ENCODE measurements at places on chromosomes 6 and 20.

- DNase-seq = no peak
Observed at GRCh38 chr6:113120582-113121285, 736.4 kb upstream of the MARCKS start.

DNA sequence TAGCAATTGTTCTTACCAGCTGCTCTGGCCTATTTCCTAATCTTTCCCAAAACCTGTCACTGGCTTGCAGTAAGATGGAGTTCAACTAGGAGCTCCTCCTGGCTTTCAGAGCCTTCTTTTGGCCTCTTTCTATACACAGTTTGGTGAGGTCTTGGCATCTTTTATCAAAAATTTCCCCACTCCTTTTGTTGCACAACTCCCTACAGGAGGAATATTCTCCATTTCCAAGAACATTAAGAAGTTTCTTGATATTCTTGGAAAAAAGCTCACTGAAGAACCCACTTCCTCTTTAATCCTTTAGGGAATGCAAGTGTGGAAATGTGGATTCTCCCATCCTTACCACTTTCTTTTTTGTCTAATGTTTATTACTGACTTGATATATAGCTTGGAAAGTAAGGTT lies 171.3 kb upstream of the KCNK16 start:
- DNase-seq = no peak

- DNase-seq = no peak
Observed at GRCh38 chr6:73743556-73743955, 47.6 kb downstream of the CD109 start.

- DNase-seq = no peak
Observed at GRCh38 chr6:138986578-138986977, 1.5 kb downstream of the REPS1 start.

GRCh38 chr20:20734475-20734948 lies 22.1 kb upstream of the RALGAPA2 start:
- DNase-seq = no peak

DNA sequence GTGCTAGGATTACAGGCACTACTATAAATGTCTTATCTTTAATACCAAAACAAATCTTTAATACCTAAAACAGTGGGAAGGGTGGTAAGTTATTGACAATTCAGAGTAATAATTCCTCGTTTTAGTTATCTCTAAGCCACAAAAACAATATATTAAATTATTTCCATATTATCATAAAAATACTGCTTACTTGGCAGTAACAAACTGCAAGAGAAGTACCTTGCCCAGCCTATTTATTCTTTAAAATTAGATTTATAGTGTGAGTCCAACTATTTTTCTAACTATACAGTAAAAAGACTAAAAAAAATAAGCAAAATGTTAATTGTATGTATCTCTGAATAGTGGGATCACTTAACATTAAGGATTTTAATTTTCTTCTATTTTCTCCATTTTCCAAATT lies 123.2 kb downstream of the HACE1 start:
- DNase-seq = no peak

DNA sequence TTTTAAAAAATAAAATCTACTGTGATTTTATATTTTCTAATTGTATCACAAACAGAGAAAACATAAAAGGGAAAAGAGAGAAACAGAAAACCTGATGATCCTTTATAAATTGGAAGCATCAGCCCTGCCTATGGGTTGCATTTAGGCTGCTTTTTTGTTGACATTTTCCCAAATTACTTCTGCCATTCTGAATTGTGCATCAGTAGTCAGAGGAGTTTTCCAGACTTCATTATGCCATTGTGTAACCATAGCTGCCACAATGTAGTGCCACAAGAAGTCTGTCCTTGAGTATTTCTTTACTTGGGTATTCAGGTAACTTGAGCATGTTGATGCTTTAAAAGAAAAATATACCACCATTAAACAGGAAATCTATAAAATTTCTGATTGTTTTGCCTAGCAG lies 130.3 kb downstream of the HACE1 start:
- no peak for DNase-seq

DNA sequence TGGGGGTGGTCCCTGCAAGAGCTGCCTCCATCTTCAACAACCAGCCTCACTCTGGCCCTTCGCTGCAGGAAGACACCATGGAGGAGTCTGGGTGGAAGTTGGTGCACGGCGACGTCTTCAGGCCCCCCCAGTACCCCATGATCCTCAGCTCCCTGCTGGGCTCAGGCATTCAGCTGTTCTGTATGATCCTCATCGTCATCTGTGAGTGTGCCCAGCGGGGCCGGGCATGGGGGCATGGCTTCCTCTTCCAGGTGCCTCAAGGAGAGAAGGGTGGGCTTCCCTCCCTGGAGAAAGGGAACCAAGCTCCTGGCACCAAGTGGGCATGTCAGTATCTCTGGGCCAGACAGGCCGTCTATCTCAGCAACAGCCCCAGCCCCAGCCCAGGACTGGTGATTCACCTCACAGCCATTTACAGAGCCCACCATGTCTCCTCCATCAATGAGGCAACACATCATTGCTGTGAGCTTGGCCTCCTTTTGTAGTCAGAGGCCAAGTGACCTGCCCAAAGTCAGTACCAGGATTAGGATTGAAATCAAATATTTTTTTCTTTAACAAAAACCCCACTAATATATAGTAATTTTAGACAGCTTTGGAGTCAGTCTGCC lies 40.2 kb downstream of the TM9SF4 start:
- no peak for DNase-seq
